ENCODE measurements at places on chromosomes 12 and 14.
A peak's percentile ranks its signal among the peaks of the same experiment; 100 is the strongest.

DNA sequence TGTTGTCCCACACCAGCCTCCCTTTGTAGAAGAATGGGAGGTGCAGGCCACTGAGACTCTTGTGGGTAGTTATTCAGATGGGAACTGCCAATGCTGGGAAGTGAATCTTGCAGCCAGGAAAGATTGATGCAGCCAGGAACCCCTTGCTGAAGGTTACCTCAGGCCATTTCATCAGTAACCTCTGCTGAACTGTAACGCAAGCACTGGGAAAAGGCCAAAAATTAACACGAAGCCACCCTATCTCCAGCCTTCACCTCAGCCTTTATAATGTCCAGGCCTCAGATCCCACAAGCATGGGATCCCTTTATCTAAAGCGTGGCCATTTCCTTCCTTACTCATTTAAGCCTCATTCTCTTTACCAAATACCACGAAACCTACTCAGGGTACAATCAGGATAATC is 211.1 kb downstream of the SPTSSA start:
- DNase-seq: no peak

GRCh38 chr12:79737875-79738718 is 47.3 kb upstream of the PAWR start:
- peak; percentile 48 for DNase-seq

DNA sequence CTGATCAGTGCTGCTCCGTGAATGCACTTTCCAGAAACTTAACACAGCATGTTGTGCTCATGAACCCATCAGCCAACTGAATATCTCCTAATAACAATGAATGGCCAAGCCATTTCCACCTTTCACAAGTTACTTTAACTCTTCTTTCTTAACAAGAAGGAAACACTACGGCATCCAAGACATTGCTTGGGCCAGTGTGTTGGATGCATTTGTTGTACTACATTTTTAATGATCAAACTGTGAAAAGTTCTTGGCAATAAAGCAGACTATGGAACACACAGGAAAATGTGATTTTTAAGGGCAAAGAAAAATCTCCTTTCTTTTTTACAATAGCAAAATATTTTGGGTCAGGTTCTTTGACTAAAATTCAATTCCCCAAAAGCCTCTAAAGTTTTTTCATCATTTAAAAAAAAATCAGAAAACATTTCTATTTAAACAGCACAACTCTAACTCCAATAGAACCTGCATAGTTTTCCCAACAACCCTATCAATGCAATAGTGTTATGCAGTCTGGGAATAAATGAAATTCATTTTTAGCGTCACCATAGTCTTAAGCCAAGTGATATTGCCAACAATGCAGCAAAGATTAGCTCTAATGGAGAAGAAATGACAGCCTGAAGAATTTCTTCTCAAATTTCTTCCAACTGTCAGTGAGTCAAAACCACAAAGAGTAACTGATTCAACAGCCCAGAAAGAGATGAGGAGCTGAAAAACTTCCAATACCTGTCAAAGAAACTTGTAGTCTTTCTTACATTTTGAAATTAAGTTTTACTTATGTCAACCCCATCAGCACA is 50.7 kb upstream of the PTPRR start:
- DNase-seq: no peak

DNA sequence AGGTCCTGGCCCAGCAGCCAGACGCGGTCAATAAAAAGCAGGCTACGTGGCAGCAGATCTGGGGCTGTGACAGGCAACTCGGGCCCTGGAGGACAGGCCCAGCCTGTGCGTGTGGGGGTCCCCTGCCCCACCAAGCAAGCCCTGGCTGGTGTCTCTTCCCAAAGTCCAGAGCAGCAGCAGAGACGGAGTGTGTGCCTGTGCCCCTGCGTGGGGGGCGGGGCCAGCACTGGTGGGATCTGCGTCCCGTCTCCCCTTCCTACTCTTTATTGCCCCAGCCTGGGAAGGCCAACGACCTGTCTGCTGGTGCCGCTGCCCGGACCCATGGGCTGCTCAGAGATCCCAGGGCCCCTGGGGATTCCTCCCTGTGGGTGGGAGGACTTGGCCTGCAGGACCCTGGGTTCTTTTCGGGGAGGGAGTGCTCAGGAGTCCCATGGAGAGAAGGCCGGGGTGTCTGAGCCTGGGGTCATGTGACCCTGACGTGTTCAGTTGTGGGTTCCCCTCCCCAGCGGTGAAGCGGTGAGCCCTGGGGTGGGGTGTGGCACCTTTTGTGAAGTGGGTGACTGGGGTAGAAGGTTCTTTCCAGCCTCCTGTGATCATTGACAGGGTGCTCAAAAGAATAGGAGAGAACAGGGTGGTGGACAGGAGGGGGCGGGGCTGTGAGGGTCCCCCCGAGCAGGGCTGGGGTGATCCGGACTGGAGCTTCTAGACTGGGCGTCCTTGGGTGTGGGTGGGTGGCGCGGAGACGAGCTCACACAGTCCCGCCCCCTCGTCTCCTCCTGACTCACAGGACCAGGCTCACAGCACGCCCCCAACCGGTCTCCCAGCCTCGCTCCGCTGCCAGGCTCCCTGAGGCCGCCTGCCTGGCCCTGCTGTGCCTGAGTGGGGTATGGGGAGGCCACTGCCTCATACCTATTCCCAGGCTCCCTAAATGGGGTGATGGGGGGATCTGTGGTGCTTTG is 22.4 kb downstream of the ASPG start:
- DNase-seq: no peak

DNA sequence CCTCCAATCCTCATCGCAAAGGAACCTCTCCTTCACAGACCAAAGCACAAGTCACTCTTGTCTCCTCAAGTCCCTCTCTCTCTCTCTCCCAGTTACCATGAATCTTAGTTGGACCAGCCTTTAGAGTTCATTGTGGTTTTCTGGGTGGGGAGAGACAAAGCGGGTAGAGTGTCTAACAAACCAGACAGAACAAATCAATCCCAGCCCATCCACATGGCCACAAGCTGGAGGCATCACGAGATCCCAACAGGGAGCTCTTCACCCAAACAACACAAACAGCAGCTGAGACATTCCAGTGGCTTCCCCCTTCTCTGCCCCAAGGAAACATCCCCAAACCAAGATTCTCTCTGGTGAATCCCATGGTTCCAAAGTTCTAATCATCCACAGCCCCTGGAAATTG is 22.4 kb downstream of the ACTN1 start:
- no peak for DNase-seq

DNA sequence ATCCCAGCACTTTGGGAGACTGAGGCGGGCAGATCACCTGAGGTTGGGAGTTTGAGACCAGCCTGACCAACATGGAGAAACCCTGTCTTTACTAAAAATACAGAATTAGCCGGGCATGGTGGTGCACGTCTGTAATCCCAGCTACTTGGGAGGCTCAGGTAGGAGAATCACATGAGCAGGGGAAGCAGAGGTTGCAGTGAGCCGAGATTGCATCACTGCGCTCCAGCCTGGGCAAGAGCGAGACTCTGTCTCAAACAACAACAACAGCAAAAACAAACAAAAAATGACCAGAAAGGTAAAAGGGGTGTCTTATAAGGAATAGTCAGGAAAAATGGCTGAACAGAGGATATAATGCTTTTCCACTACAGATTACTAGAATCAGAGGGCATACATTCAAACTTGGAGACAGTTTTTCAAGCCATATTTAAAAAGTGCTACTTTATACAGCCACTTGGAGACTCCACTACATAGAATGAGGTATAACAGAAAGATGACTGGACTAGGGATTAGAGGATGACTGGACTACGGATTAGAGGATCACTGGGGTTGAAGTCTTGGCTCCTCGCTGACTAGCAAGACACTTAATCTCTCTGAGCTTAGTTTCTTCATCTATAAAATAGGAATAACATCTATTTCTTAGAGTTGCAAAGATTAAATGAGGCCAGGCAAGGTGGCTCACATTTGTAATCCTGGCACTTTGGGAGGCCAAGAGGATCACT is 4.9 kb upstream of the CS start:
- no peak for DNase-seq

GRCh38 chr12:117359029-117359845 is 2.2 kb downstream of the NOS1 start:
- no peak for DNase-seq

DNA sequence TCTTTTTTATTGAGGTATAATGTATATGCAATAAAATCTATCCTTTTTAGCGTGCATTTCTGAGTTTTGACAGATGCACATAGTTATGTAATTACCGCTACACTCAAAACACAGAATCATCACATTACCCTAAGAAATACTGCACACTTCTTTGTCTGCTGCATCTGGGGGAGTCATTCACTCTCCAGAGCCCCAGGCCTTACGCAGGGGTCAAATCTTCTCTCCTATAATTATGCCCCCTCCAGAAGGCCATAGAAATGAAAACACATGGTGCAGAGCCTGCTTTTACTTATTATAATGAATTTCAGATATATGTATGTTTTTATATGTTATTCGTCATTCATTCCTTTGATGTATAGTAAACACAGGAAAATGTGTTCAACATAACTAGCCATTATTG is 296.5 kb upstream of the TMEM132C start:
- no peak for DNase-seq

GRCh38 chr14:23033801-23034497 is 751 bp downstream of the PSMB5 start:
- DNase-seq: no peak

GRCh38 chr14:77310026-77310425 is 10.7 kb downstream of the POMT2 start:
- DNase-seq: no peak

DNA sequence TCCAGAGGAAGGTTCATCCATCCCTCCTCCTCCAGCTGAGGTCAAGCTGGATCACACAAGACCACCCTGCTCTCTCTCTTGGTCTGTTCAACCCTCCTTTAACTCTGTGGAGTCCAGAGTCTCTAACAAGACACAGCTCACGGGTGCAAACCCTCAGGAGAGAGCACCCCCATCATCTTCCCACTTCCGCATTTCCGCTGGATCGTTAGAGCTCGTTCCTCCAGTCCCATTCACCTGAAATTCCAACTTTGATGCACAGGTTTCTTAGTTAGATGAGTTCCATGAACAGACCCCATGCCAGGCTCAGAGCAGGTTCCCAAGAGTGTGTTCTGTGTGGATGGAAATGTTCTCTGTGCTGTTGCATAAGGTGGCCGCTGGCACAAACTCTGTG is 44.5 kb upstream of the P2RX7 start:
- DNase-seq: no peak

DNA sequence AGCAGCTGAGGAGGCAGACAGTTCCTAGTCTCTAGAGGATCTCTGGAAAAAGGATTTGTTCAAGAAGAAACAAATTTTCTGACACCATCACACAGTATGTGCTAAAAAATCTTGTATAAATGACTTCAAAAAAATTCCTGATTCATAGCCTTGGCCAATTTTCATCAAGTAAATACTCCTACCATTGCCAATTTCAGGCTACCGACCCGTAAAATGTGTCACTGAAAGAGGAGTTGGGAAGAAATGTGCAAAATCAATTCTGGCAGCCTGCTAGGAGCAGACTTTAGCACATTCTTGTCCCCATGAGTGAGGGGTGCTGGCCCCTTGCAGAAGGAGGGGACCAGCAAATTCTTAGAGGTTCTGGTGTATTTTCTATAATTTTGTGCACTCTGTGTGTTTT is 109.4 kb downstream of the TMEM30B start:
- DNase-seq: no peak

DNA sequence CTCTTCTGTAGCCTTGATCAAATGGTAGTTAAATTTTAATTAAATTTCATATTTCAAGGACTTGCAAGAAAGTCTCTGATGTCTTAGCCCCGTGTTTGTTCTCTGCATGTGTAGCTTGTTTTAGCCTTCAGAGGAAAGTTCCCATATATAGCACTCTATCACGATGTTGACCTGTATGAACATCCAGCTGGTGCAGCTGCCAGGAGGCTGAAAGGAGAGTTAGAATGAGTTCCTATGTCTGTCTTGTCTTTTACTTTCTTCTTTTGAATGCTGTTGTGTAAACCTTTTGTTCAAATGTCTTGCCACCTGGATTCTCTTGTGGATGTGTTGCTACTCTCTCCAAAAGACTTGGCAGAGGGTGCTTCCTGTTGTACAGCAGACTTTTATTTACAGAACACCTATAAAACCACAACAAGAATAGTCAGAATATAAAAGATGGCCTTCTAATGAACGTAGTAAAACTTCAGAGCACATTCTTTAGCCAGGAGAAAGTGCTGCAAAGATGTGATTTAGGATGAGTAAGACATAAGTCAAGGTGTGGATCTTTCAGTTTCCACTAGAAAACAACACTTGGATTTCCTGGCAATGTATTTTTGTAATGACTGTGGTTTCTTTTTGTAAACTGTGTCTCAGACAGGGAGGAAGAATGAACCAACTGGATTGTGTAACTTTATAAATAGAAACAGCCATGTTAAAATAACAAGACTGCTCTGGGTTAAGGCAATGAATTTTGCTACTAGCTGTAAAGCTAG is 17.2 kb downstream of the NAV3 start:
- DNase-seq: peak; percentile 66

- DNase-seq: no peak
Measured at GRCh38 chr12:93287149-93287548, 90.6 kb upstream of the NUDT4 start.

- no peak for DNase-seq
Measured at GRCh38 chr14:78737601-78738000, 567.4 kb downstream of the NRXN3 start.

GRCh38 chr14:75497191-75497590 is 25.1 kb upstream of the BATF start:
- no peak for DNase-seq

- no peak for DNase-seq
Measured at GRCh38 chr14:102951799-102952198, 29.3 kb downstream of the AMN start.

DNA sequence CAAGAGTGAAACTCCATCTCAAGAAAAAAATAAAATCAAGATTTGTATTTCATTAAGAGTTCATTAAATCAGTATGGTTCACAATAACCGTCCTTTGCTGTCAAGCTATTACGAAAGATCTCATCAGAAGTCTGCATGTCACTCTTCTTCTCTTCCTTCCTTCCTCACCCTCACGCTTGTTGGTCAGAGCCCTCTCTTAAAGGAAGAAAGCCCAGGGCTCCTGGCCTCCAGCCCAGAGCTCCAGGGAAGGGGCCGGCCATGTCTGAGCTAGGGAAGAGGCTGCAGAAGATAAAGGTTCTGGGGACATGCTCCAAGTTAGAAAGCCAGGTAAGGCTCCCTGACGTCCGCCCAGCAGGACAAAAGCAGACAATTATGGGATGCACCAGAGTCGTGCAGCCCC is 43.1 kb upstream of the DLK1 start:
- no peak for DNase-seq

- no peak for DNase-seq
Measured at GRCh38 chr12:90712671-90713070, 242.3 kb downstream of the CCER1 start.

DNA sequence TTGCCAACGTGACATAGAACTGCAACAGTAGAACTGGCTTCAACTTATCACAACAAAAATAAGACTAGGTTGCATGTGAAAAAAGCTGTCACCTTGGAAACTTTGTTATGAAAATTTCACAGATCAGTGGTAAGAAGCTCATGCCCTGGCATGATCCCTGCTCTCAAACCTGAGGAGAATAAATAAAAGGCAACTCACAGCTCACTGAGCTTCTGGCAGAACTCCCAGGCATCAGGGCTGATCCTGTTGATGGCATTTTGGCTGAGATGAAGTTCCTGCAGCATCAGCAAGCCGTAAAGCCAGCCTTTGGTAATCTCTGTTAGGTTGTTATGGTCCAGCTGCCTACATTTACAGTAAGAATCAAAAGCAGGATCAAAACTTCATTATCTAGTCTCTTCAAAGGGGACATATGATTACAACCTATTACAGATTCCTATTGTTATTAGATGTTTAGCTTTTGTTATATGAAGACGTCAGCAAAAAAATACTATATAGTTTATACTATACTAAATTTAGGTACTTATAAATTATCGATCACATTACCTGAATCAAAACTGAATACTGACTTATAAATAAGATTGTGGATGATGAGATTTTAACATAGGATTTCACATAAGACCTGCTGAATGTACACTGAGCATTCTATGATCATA is 32.0 kb downstream of the LRIG3 start:
- no peak for DNase-seq

- DNase-seq: peak; percentile 79
Measured at GRCh38 chr14:32509632-32510187, 180.6 kb downstream of the AKAP6 start.
